H4 (cell line): ENCODE measurements at places on chromosomes 5 and 9. TPM values are rescaled to one million over a fixed set of nuclear protein-coding genes. Genes with fewer than 3 reads are reported as not detected.

GRCh38 chr5:101543780-101544179 lies 640.7 kb upstream of the ST8SIA4 start:
- no peak for DNase-seq

- no peak for DNase-seq
These were observed 35.9 kb downstream of the AFF4 start for GRCh38 chr5:132927355-132928061.

DNA sequence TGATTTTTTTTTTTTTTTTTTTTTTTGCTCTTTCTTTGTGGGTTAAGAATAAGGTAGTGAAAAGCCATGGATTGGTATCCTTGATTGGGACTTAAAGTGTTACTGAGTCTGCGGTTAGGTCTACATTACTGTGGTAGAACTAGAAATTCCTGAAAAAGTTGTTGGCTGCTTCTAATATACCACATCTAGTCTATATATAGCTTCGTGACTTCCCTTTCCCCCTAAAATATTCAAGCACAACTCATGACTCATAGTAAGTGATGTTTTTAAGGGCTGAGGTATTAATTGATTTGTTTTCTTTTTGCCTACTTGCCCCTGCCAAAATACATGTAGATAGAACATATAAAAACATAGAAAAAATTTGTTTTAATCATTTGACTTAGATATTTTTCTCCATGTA lies 247.6 kb downstream of the TMEM232 start:
- peak; percentile 93 for DNase-seq

- no peak for DNase-seq
These were observed 15.0 kb downstream of the ACSL6 start for GRCh38 chr5:131996210-131997025.

DNA sequence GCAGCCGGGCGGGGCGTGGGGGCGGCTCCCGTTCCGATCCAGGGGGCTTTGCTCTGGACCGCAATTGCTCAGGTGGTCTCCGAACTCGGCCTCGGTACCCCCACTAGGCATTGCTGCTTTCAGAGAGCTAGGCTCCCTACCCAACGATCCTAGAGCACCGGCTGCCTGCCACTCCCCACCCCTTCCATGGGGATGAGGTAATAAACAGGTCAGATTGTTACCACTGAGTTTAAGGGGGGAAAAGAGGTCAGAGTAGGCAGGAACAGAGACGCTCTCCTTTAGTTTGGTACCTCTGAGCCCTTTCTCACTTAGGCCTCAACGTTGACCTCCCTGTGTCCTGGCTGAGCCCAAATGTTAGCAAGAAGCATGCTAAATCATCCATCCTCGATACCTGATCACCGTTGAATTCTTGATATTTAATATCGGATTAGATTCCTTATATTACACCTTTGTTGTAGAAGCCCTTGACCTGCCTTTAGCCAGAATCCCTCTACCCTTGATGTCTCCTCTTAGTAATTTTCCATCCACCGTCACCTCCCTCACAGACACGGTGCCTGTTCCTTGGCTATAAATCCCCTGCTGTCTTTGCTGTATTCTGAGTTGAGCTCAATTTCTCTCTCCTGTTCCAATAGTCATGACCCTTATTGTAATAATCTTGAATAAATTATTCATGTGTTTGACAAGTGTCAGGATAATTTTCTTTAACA lies 588 bp upstream of the PLPP1 start:
- no peak for DNase-seq

- peak; percentile 86 for DNase-seq
These were observed 33.6 kb upstream of the GLIPR2 start for GRCh38 chr9:36102742-36103495.

DNA sequence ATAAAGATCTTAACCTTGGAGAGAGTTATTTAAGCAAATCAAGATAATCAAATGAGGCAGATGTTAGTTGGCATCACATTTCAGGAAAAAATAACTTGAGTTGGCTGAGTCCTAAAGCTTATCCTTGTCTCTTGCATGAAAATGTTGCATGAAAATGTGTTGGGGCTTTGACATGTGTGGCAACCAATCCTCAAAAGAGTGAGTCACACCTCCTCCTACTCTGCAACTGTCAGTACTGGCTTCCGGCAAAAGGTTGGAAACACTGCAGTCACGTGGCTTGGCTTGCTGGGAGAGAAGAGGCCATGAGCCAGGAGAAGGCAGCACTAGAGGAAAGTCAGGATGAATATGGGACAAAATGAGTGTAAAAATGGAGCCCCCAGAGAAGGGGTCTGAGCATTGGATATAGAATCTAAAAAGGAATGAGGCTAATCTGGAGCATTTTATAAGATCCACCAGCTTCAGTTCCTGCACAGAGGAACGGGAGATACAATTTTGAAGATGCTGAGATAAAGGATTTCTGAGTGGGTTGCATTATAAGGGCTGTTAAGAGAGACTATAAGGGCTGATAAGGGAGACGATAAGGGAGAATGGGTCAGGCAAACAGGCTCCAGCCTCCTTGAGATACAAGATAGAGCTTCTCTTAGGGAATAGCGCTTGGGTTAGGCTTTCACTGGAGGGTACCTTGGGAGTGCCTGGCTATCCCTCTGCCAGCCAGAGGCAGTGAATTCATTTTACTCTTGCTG lies 43.1 kb downstream of the SPATA31D1 start:
- peak; percentile 77 for DNase-seq

DNA sequence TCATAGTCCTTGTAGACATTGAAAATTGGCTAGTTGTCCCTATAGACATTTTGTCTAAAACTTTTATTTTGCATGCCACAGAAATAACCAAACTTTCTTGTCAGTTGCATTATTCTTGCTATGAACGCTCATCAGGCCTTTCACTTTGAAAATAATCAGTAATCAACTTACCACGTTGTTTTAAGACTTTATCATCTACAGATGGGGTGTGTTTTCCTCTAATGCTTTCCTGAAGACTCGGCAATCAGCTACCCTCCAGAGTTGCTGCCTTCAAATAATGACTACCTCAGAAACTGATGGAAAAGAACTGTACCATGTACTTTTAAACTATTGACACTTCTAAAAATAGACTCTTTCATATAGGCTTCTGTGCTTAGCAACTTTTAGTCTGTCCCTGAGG lies 33.5 kb upstream of the HSPB3 start:
- DNase-seq, result no peak

GRCh38 chr5:149129181-149129580 lies 12.1 kb upstream of the ABLIM3 start:
- no peak for DNase-seq

DNA sequence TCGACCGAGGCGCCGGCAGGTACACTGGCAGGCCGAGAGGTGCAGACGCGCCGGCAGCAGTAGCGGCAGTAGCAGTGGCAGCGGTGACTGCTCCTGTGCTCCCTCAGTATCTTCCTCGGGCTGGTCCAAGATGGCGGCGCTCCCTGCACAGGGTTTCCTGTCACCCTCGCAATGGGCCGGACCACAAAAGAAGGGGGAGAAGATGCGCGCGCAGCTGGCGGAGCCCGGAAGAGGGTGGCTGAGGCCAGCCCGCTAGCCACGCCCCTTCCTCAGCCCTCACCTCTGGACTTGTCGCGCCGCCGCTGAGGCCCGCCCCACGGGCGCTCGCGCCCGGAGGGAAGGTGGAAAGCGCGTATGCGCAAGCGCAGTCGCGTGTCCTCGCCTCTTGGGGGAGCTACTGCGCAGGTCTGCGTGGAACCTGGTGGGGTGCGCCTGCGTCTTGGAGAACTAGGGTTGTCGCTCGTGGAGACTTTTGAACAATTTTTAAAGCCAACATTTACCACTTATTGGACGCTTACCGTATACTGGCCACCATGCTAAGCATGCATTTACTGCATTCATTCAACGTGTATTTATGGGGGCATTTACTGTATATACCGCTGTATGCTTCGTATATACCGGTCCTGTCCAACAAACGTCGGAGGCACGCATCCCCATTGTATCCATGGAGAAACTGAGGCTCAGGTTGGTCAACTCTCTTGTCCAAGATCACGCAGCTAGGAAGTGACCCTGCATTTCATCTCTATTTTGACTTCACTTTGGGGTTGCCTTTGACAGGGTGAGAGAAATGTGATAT lies at the start of gene RAB14:
RAB14 (minus strand) TSS at position 132 of the 796 bp plus-strand sequence. CDS start 8,457 bp downstream, outside the sequence.
- DNase-seq, result peak; percentile 97

DNA sequence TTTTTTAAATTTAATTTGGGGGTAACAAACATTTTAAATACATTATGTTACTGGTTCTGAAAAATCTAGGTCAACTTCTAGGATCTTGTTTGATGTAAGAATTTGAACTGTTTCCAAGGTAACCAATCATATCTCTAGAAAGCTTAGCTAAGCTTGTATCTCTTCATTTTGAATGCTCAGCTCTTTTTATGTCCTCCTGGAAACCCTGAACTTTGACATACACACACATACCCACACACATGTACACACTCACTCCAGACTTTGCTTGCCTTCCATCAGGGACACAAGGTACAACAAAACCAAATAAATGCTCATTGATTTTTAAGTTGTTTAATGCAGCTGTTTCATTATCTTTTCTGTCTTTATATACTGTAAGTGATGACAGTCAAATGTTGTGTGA lies 178.5 kb downstream of the RAB3C start:
- no peak for DNase-seq

DNA sequence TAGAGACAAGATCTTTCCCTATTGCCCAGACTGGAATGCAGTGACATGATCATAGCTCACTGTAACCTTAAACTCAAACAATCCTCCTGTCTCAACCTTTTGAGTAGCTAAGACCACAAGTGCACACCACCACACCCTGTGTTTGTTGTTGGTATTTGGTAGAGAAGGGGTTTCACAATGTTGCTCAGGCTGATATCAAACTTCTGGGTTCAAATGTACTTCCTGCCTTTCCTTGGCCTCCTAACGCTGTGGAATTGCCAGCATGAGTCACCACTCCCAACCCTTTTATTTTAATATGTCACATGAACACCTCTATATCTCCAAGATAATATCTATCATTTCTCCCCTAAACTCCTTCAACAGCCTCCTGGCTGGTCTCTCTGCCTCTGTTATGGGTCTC lies 719.0 kb downstream of the PTPRD start:
- no peak for DNase-seq

DNA sequence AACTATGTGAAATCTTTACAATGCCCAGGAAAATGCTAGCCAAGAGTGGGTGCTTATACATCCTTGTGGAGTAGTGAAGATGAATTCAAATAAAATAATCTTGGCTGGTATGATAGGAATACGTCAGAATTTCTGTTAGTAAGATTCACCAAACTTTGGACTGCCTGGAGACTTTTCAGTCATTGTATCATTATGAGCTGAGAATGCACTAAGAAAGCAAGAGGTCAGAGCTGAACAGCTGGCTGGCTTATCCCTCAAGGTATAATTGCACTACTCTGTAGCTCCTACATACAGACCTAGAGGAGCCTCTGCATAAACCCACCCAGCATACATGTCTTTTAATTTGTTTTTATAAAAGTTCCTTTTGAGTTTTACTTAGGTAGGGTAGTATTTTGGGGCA lies 568.5 kb upstream of the RIOK2 start:
- no peak for DNase-seq

- DNase-seq, result no peak
These were observed 97.7 kb downstream of the CFAP95 start for GRCh38 chr9:69918322-69918721.

GRCh38 chr9:125659954-125660353 lies 47.1 kb downstream of the MAPKAP1 start:
- DNase-seq, result no peak

BAAT gene
- total RNA-seq, result not detected in 2 replicates

MYOZ3 gene
- total RNA-seq, result not detected in 2 replicates

ECM2 gene
- total RNA-seq, result 2.0 and 5.2 TPM in 2 replicates

PCDHB8 gene
- 12.4 and 12.7 TPM in 2 replicates for total RNA-seq

DOCK8 gene
- 0.15 and 0.58 TPM in 2 replicates for total RNA-seq
